Uterus (tissue), 4 donors: ENCODE measurements at places on chromosomes 6 and 20. TPM values are rescaled to one million over a fixed set of nuclear protein-coding genes. Genes with fewer than 3 reads are reported as not detected.

Gene AMD1
- total RNA-seq, result 75.8 TPM

Gene SLC17A3
- total RNA-seq, result not detected

- H3K27ac ChIP-seq, result no peak overlapping the region
- no peaks in the 10 kb centered on the region for H3K27me3 ChIP-seq
- H3K4me1 ChIP-seq, result no peaks in the 10 kb centered on the region
- DNase-seq, result no peak
- no peak overlapping the region for H3K4me3 ChIP-seq
- no peaks in the 10 kb centered on the region for H3K36me3 ChIP-seq
Observed at GRCh38 chr6:81696524-81696923, 56.0 kb downstream of the TENT5A start.

- H3K27ac ChIP-seq, result no peak overlapping the region
- H3K27me3 ChIP-seq, result no peaks in the 10 kb centered on the region
- H3K36me3 ChIP-seq, result no peaks in the 10 kb centered on the region
- no peak for DNase-seq
- H3K4me3 ChIP-seq, result no peak overlapping the region
Observed at GRCh38 chr6:20260360-20260759, 48.1 kb upstream of the MBOAT1 start.
